ENCODE measurements at places on chromosomes 2 and 18.

GRCh38 chr2:205656461-205656860 lies 25.8 kb upstream of the NRP2 start:
- DNase-seq, result no peak

DNA sequence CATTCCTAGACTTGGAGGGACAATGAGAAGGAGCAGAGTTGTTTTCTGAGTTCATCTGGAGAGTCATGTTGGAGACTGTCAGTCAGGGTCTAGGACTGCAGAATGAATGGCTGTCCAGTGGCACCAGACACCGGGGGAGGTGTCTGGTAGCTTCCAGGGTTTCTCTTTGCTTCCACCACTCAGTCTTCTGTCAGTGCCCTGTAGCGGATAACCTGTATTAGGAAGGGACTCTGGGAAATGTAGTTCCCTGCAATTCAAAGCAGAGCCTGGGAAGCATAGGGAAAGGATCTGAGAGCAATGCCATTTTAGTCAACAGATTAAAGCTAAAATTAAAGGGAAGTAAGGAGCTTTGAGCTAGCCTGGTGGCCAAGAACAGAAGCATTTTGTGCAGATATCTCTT lies 257.9 kb downstream of the THSD7B start:
- DNase-seq, result no peak

- no peak for DNase-seq
Observed at GRCh38 chr2:230423851-230424458, 8.0 kb downstream of the SP100 start.

DNA sequence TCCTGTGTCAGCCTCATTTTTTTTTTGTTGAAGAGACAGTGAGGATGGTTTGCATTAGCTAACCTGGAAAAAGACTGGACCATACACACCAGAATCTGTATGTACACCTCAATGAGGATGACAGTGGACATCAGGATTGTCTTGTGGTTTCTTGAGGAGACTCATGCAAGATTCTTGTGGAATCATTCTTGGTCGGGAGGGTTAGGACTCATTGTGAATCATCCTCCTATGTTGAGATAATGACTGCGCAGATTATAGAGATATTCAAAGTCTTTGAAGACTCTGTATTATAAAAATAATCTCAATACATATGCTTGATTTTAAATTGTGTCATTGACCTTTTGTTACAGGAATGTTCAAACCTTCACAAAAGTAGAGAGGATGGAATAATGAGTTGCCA lies 49.1 kb upstream of the DOCK10 start:
- DNase-seq, result no peak

GRCh38 chr2:118987886-118988285 lies 45.9 kb downstream of the MARCO start:
- DNase-seq, result no peak

DNA sequence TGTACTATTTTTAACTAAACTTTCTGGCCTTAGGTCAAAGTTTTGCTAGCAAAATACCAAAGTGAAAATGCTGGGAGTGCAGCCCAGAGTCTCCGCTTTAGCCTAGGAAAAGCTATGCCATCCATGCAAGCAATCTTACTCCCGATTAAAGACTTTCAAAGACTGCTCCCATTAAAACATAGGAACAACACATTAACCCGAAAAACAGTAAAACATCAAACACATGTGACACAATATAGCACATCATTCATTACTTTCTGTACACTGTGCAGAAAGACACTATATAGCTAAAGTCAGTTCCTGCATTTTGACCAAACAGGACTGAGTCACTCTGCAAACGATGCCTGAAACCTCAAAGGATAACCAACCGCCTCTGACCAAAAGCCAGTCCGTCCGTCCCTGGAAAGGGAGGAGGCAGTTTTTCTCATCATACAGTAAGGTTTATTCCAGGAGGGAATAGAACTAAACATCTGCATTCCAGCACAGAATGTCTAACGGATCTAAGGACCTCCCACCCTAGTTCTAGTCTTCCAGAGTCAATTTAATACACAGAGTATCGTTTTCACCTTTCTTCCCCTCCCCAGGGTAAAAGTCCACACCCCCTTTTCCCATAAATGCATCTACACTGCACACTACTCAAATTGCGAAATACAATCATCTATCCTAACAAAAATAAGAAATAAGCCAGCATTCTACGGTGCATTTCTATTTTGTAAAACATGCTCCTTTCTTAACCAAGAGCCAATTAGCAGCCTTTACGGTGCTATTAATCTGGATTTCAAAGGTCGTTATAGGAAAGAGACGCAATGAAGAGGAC lies 1.7 kb downstream of the ROCK2 start:
- DNase-seq, result no peak

DNA sequence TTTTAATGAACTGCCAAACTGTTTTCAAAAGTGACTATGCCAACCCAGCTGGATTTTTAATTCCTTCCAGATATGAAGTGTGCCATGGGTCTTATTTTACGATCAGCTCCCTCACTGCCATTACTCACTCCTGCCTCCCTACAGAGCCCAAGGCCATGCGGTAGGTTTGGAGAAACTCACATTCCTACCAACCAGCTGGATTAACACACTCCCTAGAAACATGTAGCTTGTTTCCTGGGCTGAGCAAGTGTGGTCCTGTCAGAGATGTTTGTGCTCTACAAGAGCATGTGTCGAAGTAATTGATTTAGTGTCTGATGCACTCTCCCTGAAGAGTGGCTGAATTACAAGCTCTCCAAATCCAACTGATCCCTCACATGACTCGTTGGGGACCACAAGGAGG lies 82.5 kb downstream of the SPP2 start:
- no peak for DNase-seq

DNA sequence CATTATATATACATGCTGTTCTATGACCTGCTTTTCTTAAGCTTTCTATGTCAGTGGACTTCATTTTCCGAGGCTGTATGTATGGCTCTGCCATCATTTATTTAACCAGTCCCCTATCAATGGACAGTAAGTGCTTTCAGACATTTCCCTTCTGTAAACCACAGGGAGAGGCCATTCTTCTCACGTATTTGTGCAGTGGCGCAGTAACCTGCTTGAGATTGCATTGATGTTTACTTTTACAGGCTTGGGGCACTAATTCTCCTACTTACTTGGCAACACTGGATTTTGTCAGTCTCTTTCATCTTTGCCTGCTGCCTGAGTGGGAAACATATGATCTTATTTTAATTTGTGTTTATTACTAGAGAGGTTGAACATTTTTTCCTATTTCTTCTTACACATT lies 52.1 kb downstream of the BOLA3 start:
- no peak for DNase-seq

- no peak for DNase-seq
Observed at GRCh38 chr2:238774071-238774470, 73.8 kb upstream of the TWIST2 start.

DNA sequence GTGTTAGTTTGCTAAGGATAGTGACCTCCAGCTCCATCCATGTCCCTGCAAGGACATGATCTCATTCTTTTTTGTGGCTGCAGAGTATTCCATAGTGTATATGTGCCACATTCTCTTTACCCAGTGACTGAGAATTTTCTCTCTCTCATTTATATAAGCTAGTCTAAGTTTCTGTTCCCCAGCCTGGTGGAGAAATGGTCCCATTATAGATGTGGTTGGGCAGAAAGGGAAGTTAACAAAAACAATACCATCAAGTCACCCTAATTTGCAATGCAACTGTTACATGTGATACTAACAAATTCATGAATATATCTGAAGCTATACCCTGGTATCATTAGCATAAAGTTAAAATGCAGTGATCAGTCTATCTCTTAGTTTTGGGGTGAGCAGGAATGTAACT lies 54.0 kb downstream of the DNER start:
- no peak for DNase-seq

DNA sequence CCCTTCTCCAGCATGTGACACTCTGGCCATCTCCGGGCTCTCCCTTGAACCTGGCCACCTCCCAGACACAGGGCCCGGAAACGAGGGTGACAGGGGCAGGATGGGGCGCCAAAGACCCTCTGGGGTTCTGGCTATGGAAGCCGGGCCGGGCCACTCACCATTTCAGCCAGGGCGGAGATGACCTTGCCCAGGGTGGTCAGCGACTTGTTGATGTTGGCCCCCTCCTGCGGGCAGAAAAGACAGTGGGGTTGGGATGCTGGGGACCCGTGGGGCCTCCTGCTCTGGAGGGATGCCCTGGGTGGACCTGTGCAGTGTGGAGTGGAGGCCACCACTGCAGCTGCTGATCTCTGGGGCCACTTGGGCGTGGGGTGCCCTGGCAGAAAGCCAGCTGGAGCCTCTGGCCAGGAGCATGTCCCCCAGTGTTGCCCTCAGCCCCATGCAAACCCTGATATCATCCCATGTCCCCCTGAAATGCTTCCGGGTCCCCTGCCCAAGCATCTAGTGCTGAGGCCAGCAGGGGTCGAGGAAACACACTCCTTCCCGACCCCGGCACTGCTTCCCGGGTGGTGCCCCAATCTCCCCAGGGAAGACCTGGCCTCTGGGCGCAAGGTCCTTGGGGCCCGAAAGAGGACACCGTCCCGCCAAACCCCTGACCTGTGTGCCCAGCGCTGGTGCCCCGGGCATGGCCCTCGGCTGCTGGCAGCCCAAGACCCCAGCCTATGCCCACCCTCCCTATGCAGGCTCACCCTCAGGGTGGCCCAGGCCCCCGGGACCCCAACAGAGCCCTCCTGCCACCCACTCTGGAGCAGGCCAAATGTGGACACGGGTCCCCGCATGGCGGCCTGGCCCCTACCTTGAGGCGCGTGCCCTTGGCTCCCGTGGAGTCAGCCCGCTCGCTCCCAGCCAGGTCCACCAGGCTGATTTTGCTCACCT lies 36.9 kb downstream of the KIF1A start:
- DNase-seq, result no peak

GRCh38 chr2:217222309-217222910 lies 362.5 kb upstream of the TNP1 start:
- DNase-seq, result no peak

- DNase-seq, result no peak
Observed at GRCh38 chr2:89000235-89000634, 308.8 kb downstream of the RPIA start.

GRCh38 chr2:127776122-127776780 lies 34.7 kb downstream of the WDR33 start:
- DNase-seq, result no peak

GRCh38 chr18:957829-958228 lies 53.2 kb downstream of the ADCYAP1 start:
- DNase-seq, result no peak

DNA sequence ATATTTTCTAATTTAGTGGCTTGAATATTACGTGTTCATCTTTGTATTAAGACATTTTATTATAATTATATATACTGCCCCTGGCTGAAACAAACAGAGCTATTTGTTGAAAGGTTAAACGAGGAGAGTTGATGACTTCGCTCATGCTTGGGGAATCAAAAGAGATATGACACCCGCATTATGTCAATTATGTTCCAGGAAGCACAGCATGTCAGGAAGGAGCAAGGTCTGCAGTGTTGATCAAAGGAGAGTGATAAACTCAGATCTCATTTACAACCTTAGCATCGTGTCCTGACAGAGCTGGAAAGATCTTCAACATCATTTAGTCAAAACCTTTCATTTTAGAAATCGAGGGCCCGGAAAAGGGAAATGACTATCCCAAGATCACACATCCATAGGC lies 510.1 kb downstream of the TDRD15 start:
- DNase-seq, result no peak

Data from esophagus squamous epithelium (tissue), 5 donors.